ENCODE measurements at places on chromosomes 16 and 17.

- no peak for DNase-seq
Measured at GRCh38 chr16:78389009-78389498, 289.6 kb downstream of the WWOX start.

GRCh38 chr17:40419559-40420331 is 2.0 kb upstream of the TOP2A start:
- no peak for DNase-seq

GRCh38 chr16:46753015-46753414 is 4.9 kb upstream of the MYLK3 start:
- no peak for DNase-seq

GRCh38 chr16:17748044-17748719 is 277.4 kb upstream of the XYLT1 start:
- no peak for DNase-seq

DNA sequence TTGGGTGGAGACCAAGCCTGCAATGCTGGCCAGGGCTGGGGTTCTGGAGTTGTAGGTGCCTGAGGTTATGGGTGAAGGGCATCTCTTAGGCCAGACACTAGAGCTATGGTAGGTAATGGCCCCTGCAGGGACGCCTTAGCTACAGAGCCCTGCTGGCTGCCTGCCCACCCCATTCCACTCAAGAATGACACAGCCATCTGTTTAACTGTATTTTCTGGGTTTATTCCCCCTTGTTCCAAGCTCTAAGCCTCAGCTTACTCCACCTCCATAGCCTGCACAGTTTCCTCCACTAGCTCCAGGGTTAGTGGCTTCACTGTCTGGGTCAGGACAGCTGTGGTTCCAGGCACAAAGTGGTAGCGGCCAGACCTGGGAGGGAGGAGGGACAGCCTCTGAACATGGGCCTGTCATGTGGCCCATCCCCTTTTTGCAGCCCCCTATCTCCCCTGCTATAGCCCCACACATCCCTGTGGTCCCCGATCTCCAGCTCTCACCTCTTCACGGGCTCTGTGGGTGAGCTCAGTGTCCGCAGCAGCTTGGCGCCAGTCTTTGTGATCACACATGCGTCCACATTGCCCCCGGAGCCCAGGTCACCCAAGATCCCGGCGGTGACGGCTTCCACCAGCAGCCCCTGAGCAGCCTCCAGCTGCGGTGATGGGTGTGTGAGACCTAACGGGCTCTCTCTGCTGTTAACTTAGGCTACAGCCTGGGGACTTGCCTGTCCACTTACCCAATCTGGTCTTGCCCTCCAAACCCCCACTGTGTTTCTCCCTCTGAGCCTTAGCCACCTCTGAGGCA is 2.1 kb downstream of the PSMB10 start:
- DNase-seq = no peak

DNA sequence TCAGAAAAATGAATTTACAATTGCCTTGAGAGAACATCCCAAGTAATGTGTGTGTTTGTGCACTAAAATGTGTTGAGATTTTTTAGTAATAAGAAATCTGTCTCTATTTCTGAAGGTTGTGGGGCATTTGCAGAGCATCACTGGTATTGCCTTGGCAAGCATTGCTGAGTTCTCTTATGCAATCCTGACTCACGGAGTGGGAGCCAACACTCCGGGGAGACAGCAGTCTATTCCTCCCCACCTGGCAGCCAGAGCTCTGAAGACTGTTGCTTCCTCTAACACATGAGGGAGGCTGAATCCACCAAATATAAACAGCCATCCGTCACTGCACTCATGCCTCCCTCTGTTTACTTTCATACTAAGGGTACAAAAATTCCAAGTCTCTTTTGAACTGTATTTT is 10.6 kb downstream of the CNTD1 start:
- no peak for DNase-seq

DNA sequence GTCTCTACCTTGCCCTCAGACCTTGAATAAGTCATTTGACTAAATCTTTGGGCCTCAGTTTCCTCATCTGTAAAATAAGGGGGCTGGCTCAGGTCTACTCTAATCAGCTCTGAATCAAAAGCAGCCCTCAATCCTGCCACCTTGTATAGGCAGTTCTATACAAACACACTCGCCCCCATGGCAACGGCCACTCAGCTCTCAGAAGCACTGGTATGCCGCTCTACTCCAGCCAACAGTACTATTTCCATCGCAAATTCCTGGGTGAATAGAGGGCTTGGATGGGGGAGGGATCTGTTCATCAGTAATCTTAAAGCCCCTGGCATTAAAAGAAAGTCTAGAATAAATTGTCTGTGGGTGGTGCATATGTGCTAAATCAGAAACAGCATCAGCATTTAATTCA is 21.2 kb upstream of the TAOK1 start:
- no peak for DNase-seq

GRCh38 chr17:8711291-8711690 is 33.3 kb downstream of the CCDC42 start:
- DNase-seq = no peak

- no peak for DNase-seq
Measured at GRCh38 chr17:79831265-79832217, 7.7 kb downstream of the CBX4 start.
